ENCODE measurements at places on chromosomes 11 and 22. TPM values are rescaled to one million over a fixed set of nuclear protein-coding genes. Genes with fewer than 3 reads are reported as not detected.

The YAP1 gene
- 158 TPM for total RNA-seq

The NLRP6 gene
- 0.59 TPM for total RNA-seq

The MFRP gene
- not detected for total RNA-seq

The OR2AG1 gene
- not detected for total RNA-seq

The SERPING1 gene
- 1.3 TPM for total RNA-seq
